Lung (tissue), 17 donors: ENCODE measurements at places on chromosomes 4 and X.

DNA sequence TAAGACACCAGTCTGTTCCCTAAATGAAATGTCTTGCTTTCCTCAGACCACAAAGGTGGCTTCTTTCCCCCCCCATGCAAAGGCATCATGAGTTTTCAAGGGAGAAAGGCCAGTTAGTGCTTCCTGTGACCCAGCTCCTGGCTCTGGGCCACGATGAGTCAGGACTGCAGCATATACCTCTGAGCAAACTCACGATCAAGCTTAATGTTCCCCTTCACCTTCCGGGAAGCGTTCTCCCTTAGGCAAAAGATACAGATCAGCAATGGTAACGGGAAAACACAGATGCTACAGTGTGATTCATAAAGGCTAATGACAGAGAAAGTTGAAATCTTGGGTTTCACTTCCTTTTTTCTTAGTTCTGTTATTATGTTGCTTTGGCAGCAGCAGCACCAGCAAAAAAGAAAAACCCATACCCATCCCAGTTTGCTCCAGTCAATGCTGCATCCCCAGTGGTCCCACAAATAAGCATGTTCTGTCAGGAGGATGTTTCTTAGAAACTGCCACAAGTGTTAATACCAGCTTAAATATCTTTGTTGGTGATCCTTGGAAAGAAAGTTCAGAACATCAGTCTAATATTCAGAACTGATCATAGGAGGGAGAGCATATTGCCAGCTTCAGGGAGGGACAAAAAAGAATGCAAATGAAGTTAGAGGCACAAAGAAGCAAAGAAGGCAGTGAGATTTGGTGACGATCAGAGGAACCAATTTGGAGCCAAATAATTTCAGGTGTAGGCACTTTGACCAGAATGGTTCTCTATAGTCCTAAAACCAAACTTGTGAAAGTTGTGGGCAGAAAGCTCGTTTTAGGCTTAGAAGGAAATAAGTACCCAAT is 41.2 kb downstream of the LONRF3 start:
- H3K4me1 ChIP-seq = no peaks in the 10 kb centered on the region
- no peaks in the 10 kb centered on the region for H3K36me3 ChIP-seq
- no peak overlapping the region for H3K4me3 ChIP-seq
- no peaks in the 10 kb centered on the region for H3K27me3 ChIP-seq
- no peak overlapping the region for H3K27ac ChIP-seq

- no peaks in the 10 kb centered on the region for H3K4me1 ChIP-seq
- no peaks in the 10 kb centered on the region for H3K27me3 ChIP-seq
- no peaks in the 10 kb centered on the region for H3K36me3 ChIP-seq
- no peak overlapping the region for H3K27ac ChIP-seq
- DNase-seq = no peak
Measured at GRCh38 chrX:66654411-66654810, 15.5 kb upstream of the EDA2R start.

DNA sequence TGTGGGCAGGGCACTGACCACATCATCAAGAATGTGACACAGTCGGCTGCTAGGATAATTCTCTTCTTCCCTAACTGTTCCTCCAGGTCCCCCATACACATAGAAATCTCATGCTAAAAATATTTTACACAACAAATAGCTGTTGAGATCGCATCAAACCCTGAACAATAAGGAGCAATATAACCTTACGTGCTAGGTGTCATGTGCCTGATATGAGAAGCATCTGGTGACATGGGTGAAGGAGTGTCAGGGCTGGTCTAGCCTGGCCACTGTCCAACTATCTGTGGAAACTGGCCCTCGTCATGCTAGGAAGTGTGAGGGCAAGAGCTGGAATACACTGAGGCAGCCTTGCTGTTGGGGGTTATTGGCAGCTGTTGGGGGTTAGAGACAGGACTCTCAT is 167.3 kb upstream of the PGRMC2 start:
- no peaks in the 10 kb centered on the region for H3K4me1 ChIP-seq
- H3K4me3 ChIP-seq = no peak overlapping the region
- no peaks in the 10 kb centered on the region for H3K27me3 ChIP-seq
- DNase-seq = no peak
- no peak overlapping the region for H3K27ac ChIP-seq
- H3K36me3 ChIP-seq = no peaks in the 10 kb centered on the region

- no peak overlapping the region for H3K4me3 ChIP-seq
- H3K4me1 ChIP-seq = no peaks in the 10 kb centered on the region
- H3K36me3 ChIP-seq = no peaks in the 10 kb centered on the region
- H3K27me3 ChIP-seq = no peaks in the 10 kb centered on the region
- DNase-seq = no peak
Measured at GRCh38 chrX:133868682-133869081, 116.7 kb downstream of the GPC3 start.

- no peak overlapping the region for H3K27ac ChIP-seq
- no peaks in the 10 kb centered on the region for H3K36me3 ChIP-seq
- H3K4me1 ChIP-seq = no peaks in the 10 kb centered on the region
- H3K27me3 ChIP-seq = no peaks in the 10 kb centered on the region
- DNase-seq = no peak
- H3K4me3 ChIP-seq = no peak overlapping the region
Measured at GRCh38 chrX:23861215-23861896, 46.4 kb downstream of the APOO start.
